Fibroblast of skin of left biceps (primary cell): ENCODE measurements at places on chromosomes 16 and 17.

DNA sequence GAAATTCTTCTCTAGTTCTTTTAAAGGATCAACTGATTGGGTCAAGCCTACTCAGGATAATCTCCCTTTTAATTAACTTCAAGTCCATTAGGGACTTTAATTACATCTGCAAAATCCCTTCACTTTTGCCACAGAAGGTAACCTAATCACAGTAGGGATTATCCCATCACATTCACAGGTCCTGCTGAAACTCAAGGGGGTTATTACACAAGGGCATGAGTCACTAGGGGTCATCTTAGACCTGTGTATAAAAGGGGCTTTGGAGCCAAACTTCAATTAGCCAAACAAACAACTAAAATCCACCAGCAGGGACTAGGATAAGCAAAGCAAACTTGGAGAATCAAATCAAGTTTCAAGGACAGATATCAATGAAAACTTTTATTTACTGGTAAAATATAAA, 19.4 kb downstream of the CIAPIN1 start:
- no peak for DNase-seq

GRCh38 chr16:27618606-27619327, 68.8 kb downstream of the KATNIP start:
- no peak for DNase-seq

GRCh38 chr17:57834146-57834741, 15.6 kb downstream of the MRPS23 start:
- DNase-seq = no peak

- DNase-seq = no peak
Measured at GRCh38 chr16:8611886-8612600, 9.5 kb upstream of the METTL22 start.

DNA sequence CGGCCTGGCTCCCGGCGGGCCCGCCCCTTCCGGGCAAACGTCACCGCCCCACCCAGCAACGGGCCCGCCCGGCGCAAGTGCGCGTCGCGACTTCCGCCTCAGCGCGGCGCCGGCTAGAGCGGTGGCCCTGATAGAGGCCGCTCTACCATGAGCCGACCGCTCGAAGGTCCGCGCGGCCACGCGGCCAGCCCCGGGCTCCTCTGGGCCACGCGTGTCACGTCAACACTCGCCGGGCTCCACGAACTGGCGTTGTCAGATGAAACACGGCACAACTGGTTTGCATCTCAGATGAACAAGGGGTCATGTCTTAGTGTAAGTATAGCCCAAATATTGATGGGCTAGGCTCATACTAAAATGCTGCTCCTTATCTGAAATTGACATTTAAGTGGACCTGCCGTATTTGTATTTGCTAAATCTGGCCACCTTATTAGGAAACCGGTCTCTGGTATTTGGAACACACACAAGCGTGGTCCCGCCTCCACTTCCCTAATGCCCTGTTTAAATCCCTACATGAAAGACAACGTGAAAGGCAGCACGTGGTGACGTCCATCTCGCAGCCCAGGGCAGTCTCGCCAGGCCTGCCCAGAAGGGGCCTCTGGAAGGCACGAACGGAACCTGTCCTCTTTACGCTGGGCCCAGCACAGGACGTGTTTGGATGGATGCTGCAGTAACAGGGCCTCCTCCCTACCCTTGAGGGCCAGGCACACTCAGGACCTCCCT, at the start of gene ZNF598:
TSS of gene ZNF598 (minus strand) at position 31 of the 720 bp plus-strand sequence.
- peak; percentile 66 for DNase-seq
